SK-MEL-5 (cell line): ENCODE measurements at places on chromosomes 12 and 14.

DNA sequence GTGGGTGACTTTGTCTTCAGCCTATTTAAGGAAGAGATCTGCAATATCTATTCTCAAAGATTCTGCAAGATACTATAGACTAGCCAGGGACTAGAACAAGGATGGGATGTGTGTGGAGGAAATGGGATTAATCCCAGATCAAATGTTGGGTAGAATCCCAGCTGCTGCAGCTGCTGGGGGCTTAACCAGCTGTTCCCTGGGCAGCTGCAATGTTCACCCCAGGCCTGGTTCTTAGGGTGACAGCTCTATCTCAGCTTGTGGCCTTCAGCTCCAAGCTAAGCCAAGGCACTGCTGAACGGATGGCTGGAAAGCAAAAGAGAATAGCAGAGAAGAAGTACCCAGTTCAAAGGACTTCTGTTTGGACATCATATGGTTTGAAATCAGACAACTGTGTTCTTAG, 10.0 kb upstream of the RHEBL1 start:
- no peak for DNase-seq

DNA sequence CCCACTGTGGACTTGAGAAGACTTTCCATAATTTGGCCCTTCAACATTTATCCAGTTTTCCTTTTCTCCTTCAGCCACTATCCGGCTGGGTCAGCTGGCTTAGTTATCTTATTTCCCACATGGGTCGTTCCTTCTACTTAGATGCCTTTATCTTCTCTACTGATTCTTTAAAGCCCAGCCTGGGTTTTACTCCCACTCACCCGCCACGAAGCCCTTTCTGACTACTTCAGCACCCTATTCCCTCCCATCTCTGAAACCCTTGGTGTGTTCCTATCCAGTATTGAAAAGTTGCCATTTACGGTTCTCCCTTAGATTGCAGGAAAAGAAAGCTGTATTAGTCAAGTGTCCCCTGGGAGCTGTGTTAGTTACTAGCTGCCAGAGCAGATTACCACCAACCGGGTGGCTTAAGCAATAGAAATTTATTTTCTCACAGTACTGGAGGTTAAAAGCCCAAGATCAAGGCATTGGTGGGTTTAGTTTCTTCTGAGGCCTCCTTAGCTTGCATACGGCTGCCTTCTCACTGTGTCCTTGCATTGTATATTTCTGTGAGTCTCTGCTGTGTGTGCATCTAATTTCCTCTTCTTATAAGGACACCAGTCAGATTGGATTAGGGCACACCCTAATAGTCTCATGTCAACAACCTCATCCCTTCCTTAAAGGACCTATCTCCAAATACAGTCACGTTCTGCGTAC, 105.5 kb downstream of the GPATCH2L start:
- no peak for DNase-seq

GRCh38 chr14:68950111-68950510, 29.0 kb downstream of the ACTN1 start:
- no peak for DNase-seq

DNA sequence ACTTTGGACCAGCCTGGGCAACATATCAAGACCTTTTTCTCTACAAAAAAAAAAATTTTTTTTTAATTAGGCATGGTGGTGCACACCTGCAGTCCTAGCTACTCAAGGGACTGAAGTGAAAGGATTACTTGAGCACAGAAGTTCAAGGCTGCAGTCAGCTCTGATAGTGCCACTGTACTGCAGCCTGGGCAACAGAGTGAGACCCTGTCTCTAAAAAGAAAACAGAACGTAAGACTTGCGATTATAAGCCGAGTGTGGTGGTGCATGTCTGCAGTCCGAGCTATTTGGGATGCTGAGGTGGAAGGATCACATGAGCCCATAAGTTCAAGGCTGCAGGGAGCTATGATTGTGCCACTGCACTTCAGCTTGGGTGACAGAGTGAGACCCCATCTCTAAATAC, 76.0 kb downstream of the DENND5B start:
- DNase-seq = no peak

DNA sequence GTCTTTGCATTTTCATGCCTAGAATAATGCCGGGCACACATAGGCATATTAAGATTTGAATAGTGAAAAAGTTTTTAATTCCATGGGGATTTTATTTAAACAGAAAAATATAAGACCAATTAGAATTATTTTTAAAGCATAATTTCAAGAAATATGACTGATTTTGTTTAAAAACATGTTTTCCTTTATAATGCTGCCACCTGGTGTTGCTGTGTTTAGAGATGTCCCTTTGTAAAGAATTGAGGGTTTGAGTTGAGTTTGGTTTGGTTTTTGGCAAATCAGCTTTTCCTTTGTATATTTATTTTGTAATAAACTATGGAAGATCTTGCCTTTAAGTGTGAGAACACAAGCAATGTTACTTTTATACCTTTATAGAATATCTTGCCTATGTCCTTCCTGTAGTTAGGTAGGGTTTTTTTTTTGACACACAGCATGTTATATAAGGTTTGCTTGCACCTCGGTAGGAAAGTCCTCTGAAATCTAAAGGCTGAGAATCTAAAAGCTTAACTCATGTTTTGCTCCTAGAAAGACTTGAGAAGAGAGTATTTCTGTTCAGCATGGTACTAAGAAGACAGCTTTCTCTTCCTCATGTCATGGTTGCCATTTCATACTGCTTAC, 31.4 kb upstream of the SNAPC1 start:
- peak; percentile 35 for DNase-seq

DNA sequence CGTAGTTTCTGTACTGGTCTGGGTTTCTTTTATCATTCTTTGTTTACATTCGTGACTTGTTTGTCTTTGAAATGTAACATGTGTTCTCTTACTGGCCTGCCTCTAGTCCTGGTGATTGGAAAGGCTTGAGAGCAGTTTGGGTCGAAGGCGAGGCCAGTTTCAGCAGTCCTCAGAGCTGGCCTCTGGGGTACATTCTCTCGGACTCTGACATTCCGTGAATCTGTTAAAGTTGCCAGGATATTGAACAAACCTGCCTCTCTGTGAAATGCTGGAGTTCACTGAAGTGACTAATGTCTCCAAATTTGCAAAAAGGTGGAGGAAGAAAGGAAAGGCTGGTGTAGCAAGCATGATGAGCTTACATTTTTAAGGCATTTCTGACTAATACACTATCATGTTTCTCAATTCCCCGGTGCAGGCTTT, 1.5 kb downstream of the PLEKHA5 start:
- peak; percentile 23 for DNase-seq

GRCh38 chr12:132085291-132085635, 58.9 kb downstream of the DDX51 start:
- no peak for DNase-seq

DNA sequence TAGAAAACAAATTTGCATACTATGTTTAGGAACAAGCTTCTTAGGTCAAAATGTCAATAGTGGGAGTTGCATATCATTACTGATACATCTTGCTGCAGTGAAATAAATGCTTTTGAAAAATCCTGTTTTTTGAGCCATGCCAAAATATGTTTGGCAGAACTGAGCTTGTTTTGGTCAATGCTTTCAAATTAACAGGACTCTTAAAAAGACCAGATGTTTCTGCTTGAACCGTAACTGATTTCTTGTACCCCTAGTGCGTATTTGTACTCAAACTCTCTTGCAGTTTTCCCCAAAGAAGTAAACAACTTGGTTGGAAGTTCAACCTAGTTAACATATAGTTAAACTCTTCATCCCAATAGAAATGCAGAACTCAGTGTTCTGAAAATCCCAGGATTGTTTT, 3.4 kb downstream of the TRHDE start:
- no peak for DNase-seq

DNA sequence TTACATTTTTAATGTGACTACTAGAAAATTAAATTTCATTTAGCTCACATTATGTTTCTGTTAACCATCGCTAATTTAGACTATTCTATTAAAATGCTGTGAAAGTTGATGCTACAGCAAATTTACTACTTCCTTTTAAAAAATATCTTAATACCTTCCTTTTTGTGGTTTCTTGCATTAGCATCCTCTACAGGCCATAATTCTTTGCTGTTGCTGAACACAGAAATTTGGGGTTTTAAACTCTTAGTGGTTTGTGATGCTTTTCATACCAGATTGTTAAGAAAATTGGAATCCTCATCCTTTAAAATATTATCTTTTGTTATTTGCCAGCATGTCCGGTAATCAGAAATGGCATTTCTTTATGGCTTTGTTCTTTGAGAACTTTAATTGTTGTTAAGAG, 18.1 kb downstream of the WNK1 start:
- DNase-seq = no peak

- no peak for DNase-seq
Measured at GRCh38 chr14:96349286-96350075, 13.7 kb downstream of the ATG2B start.

DNA sequence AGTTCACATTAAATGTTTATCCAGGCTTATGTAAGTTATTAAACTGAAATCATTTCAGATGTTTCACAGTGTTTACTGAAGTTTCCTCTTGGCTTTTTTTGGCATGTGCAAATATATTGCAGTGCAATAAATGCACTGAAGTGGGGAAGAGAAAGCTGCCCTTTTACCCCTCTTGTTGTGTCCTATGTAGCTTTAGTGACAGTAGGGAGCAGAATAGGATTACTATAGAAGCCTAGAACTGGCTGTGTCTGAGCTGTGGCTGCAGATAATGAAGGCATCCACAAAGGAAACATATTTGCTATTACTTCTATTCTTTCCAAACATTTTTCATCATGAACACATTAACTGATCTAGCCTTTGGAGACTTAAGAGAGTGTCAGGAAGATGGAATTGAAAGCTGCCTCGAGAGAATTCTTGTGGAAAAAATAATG, 24.1 kb upstream of the CNTN1 start:
- peak; percentile 58 for DNase-seq

GRCh38 chr14:74297986-74298385, 4.7 kb downstream of the ABCD4 start:
- DNase-seq = no peak

GRCh38 chr12:47710278-47710677, 4.4 kb upstream of the RPAP3 start:
- DNase-seq = no peak

DNA sequence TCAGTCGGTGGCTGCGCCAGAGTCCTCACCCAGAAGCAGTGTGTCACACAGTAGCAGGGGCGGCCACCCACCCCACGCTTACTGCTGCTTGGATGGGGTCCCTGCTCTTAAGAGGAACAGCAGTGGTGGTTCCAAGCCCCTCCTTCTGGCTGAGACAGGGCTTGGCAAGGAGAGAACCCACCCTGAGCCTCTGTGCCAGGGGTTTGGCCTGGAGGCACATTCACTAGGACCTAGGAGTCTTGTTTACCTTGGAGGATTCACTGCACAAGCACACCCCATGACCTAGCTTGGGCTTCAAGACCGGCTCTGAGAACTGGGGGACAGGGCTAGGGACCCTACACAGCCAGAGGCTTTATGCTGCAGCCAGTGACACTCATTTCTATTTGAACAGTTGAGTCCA, 78.6 kb downstream of the NT5DC3 start:
- DNase-seq = no peak

- no peak for DNase-seq
Measured at GRCh38 chr12:76265424-76266180, 82.6 kb downstream of the BBS10 start.

DNA sequence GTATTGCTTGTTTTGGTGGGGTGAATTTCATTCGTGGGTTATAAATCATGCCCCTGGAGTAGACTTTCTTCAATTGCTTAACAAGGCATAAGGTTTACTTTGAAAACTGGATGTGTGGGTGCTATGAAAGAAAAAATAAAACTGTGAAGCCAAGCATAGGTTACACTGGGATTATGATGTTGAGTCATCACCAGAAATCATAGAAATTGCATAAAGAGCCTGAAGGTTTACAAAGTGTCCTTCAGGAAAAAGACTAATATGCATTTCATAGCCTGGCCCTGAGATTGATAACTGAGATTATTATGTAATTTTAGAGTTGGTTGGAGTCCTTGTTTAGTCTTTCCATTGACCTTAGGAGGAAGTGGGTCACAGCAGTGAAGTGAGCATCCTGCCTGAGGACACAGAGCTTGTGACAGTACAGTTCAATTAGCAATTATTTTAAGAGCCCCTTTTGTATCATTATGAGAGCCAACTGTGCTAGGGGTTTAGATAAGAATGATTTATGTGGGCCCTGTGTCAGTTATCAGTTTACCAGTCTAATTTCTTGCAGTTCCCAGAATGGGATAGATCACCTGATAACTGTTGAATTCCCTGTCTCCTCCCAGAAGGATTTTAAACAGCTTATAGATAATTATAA, 13.6 kb downstream of the LRRK2 start:
- peak; percentile 77 for DNase-seq

DNA sequence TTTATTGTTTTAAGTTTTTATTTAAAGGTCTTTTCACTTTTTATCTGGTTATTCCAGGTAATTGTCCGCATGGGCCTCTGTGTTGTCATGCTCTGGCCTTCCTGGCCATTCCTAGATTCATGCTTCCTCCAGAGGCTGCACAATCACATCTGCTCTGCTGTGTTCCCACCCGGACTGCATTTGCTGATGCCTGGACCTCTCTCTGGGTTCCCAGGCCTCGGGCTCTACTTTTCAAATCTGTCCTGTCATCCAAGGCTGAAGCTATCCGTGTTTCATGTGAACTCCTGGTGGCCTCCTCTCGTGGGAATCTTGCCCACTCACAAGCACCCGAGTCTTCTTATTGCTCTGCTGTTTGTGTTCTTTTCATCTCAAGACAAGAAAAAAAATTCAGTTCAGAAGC, 16.1 kb upstream of the VDR start:
- DNase-seq = no peak

GRCh38 chr14:99282261-99283050, 10.5 kb upstream of the BCL11B start:
- DNase-seq = no peak

DNA sequence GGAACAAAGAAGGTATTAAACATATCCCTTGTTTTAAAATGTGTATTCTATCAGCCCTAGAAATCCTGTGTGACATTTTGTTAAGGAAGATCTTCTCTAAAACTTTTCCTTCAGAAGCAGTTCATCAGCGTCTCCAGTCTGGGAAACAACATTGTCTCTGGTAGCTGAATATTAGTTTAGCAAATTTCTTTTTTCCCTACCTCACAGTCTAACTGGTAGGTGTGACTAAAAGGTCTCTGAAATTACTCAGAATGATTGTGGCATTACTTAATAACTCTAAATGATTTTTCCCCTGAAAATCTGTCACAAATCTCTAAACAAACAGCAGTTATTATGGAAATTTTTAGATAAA, 1044.8 kb downstream of the FLRT2 start:
- DNase-seq = no peak

- no peak for DNase-seq
Measured at GRCh38 chr12:25689996-25690501, 137.0 kb upstream of the LMNTD1 start.

DNA sequence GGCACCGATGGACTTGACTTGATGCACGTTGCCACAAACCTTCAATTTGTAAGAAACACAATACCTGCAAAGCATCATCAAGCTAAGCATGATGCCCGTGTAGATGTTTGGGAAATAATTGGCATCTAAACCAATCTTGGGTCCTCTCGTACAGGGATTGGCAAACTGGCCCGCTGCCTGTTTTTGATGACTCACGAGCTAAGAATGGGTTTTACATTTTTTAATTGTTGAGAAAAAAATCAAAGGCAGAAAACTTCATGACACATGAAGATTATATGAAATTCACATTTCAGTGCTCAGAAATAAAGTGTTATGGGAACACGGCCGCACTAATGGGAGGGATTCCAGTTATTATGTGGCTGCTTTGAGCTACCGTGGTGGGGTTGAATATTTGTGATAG, 10.9 kb downstream of the MTA1 start:
- no peak for DNase-seq
